ENCODE measurements at places on chromosomes 5 and 9. TPM values are rescaled to one million over a fixed set of nuclear protein-coding genes. Genes with fewer than 3 reads are reported as not detected.

Gene LCP2
- 0.61 TPM for total RNA-seq

- no peak for DNase-seq
Measured at GRCh38 chr9:125739436-125739835, 7.7 kb upstream of the PBX3 start.

Gene SLC46A2
- total RNA-seq = not detected

DNA sequence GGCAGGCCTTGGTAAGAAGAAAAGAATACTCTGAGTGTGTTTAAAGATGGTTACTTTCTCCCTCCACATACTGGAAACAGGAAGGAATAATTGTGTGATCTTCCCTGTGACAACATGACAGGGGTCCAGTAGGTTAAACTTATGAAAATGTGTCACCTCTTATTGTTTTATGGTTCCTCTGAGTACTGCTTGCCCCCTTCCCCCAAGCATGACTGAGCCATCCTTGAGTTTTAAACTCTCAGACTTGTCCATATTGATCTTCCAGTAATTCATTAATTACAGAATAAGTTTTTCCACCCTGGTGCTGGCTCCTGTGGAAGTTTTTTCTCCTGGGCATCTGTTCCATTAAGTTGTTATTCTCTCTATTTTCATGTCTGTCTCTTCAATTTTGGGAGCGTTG lies 95.8 kb downstream of the CNTLN start:
- DNase-seq = no peak

Gene OR13C4
- not detected for total RNA-seq

- DNase-seq = no peak
Measured at GRCh38 chr9:121753802-121754654, 102.6 kb downstream of the DAB2IP start.

- no peak for DNase-seq
Measured at GRCh38 chr5:79759436-79759835, 69.8 kb downstream of the CMYA5 start.

DNA sequence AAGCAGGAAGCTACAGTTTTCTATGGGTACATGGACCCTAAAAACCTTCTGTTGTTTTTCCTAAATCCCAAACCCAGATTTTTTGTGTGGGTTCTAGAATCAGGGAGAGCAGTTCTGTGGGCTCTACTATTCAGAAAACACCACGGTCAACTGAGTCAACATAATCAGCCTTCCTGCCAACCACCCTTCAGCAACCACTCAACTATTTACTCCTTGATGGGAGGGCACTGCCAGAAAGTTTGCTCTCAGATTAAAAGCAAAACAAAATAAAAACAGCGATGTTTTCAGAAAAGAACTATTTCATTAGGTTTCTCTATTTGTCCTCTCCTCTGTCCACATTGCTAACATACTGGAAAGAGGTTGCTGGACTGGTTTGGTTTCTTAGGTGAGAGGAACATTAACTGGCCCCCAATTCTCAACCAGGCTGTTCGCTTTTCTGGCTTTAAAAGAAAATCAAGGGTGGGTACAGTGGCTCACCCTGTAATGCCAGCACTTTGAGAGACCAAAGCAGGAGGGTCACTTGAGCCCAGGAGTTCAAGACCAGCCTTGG lies 72.3 kb downstream of the GCNT1 start:
- DNase-seq = no peak

- DNase-seq = no peak
Measured at GRCh38 chr9:24242576-24242975, 303.1 kb downstream of the IZUMO3 start.

GRCh38 chr5:171450423-171451331 lies 31.2 kb downstream of the FGF18 start:
- DNase-seq = no peak

Gene ARL14EPL
- 22.9 TPM for total RNA-seq

Gene WDR31
- total RNA-seq = 5.9 TPM

DNA sequence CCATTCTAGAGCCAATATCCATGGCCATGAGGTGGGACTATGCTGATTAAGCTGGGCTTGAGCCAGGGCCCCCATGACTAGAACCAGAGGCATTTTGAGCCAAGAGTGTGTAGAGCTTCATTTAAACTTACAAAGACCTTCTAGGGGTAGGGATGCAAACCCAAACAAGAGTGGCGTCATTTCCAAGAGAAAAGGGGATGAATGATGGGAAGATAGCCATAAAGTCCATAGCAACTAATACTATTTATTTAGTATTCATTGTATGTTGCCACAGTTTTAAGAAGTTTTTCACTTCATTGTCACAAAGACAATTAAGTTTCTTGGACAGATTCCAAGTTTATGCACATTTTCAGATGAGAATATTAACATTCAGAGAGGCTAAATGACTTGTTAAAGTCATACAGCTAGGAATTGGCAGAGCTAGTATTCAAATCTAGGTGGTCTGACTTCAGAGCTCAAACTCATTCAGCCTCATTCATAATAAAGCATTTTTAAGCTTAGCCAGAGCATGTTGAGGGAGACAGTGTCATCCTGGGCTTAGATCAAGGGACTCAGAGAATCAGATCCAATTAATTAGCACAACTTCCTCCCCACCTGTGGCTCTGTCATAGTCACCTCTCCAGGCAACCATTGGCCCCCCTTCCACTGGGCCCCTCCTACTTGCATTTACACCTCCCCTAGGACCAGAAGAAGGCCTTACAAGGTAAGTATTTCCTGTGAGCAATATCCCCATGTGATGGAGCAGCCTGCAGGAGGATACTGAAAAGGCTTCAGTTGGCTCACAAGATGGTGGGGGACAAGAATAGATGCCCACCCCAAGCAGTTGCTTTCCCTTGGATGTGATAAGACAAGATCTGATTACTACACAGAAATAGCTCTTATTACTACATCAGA lies 95.0 kb upstream of the PCSK1 start:
- no peak for DNase-seq

Gene SPATA31A6
- total RNA-seq = not detected

DNA sequence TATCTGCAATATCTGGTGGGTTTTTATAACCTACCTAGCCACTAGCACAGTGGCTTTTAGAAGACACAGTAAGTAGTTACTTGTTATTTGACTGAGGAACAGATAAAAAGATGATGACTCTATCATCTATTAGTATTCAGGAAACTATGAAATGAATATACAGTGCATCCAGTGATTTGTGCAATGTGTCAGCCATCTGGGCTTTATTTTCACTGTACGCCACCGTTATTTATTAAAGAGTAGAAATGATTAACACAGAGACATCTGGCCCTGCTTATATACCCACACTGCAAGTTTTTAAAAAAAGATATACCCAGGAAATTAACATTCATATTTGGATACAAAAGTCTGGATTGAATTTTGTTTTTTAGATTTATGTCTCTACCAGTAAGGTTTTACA lies 408.4 kb downstream of the PDE4D start:
- no peak for DNase-seq

Gene WASHC1
- 29.6 TPM for total RNA-seq

DNA sequence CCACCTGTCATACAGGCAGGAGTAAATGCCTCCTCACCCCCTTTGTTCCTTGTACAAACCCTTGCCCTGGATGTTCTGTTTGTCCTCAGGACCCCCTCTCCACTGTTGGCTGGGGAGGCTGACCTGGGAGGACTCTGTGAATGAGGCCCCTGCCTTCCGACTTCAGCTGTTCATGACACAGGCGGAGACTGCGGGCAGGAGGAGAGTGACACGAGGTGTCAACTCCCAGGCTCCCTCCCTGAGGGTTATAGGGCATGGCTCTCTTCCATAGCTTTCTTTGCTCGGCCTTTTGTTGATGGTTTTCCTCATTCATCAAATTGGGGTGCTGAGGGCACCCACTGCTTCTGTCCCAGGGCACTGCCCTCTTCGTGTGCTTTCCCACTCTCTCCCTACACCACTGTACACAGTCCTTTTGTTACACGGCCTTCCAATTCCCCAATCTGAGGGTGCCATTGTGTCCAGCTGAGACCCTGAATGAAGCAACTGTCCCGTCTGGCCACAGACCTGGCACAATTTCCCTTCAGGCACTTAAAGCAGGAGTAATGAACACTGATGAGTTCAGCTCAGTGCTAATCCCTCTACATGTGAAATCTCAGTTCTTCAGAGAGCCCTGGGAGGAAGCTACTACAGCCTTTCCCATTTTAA lies 33.8 kb downstream of the KCNIP1 start:
- no peak for DNase-seq

DNA sequence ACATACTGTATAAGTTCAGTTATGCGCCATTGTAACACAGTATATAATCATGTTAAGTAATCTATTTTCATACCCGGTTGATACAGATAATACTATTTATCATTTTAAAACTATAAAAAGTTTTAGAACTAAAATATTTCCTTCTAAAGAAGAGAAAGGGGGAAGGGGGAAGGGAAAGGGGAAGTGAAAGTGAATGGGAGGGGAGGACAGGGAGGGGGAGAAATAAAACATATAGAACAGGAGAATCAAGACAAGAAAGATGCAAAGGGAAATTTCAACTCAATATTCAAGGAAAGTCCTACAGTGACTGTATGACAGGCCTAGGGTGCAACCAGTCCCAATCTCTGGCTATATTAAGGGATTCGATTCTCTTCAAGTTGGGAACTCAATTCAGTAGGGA lies 1278.8 kb downstream of the MAT2B start:
- no peak for DNase-seq

Gene F12
- 30.0 TPM for total RNA-seq

- DNase-seq = no peak
Measured at GRCh38 chr5:146082798-146083197, 22.6 kb downstream of the PLAC8L1 start.

Gene PROB1
- total RNA-seq = 1.7 TPM

Gene PCDHA6
- not detected for total RNA-seq

DNA sequence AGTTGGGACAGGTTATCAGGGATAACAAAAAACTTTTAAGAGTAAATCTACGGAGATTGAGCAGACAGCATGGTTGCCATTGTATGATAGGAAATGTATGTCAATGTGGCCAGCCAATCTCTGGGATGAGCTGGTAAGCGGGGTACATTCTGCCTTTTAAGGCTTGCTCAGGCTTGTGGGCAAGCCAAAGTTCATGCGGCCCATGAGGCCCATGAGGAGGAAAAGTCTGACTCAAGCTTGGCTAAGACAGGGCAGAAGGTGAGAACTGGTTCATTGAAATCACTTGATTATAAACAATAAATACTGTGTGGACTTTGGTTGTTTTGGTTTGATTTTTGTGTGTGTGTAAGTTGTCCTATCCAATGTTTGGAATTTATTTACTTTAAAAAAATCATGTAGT lies 997.1 kb downstream of the DNAH5 start:
- DNase-seq = no peak

Gene TAF11L13
- total RNA-seq = not detected

DNA sequence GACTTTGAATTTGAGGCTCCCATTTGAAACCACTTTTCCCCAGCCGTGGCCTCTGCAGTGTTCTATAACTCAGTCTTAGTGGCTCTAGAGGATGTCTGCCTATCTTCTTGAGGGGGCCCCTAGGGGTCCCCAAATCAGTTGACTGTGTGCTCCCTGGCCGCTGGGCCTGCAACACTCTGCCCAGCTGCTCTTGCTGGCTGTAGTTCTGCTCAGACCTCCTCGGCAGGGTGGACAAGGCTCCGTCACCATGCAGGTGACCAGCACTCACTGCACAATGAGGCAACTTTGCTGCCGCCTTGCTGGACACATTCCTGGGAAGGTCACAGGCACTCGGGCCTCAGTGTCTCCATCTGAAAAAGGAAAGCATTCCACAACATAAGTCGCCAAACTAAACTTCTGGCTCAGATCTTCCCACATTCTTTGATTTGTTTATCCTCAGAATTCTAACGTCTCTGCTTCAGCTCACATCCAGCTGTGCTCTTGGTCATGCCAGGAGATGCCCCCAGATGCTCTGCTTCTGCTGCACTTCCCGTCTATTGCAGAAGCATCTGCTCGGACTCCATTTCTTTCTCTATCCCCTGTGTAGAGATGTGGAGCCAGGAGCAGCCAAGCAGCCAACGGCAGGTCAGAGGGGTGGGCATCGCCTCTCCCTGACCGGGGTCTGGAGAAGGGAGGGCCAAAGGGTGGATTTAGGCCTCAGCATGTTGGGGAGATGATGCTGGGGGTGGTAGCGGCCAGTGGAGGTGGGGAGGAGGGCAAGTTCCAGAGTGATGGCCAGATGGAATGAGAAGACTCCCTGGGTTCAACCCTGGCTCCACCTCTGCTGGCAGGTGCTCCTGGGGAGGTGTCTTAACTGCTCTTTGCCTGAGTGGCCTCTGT lies 133.6 kb downstream of the MVB12B start:
- DNase-seq = no peak

DNA sequence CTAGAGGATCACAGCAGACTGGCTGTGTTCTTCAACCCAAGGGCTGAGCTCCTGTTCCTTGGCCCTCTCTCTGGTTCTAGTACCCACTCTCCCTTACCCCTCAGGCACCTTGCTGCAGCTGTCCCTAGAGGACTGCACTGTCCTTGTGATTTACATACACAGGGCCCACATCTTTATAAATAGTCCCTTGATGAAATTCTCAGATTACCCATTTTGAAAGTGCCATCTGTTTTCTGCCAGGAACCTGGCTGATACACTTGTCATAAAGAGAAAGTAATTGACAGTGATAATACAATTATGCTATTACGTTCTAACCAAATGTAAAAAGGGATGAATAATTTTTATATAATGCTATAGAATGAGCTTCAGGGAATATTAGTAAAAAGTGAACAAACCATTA lies 16.5 kb upstream of the SPARC start:
- no peak for DNase-seq

GRCh38 chr5:144332265-144332664 lies 161.6 kb downstream of the KCTD16 start:
- no peak for DNase-seq

GRCh38 chr9:119409552-119409951 lies 40.3 kb upstream of the BRINP1 start:
- no peak for DNase-seq

GRCh38 chr9:82090046-82090445 lies 101.5 kb downstream of the SPATA31D1 start:
- no peak for DNase-seq

DNA sequence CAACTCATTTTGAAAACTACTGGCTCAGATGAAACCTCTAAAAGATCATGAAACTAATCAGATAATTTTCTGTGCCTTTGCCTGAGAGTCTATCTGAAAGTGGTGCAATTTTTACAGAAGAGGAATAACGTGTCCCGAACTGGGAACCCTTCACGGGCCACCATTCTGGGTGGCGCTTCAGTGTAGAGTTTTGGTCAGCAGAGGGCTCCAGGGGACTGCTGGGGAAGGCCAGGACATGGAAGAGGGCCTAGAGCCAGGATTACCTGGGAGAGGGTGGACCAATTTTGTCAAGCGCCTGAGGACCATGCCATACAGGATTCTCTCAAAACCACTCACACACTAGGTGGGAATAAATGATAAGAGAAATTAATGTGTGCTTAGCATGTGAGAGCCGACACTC lies 49.7 kb upstream of the PLEKHG4B start:
- no peak for DNase-seq

GRCh38 chr9:134213881-134214341 lies 49.5 kb upstream of the RNU6ATAC start:
- no peak for DNase-seq

- DNase-seq = no peak
Measured at GRCh38 chr9:107266624-107267368, 16.3 kb upstream of the RAD23B start.

DNA sequence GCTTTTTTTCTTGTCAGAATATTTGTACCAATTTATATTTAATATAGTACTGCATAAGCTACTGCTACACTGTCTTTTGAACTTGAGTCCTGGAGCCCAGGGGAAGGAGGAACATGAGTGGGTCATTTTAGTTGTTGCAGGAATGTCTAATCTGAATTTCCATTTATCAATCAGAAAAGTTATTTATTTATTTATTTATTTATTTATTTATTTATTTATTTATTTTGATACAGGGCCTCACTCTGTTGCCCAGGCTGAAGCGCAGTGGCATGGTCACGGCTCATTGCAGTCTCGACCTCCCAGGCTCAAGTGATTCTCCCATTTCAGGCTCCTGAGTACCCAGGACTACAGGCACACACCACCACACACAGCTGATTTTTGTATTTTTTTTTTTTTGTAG lies 712.6 kb downstream of the NR2F1-AS1 start:
- DNase-seq = no peak

Gene FIBCD1
- 26.1 TPM for total RNA-seq

Gene IFNA13
- total RNA-seq = not detected
